Liver (tissue), 10 donors: ENCODE measurements at places on chromosomes 2 and 18. TPM values are rescaled to one million over a fixed set of nuclear protein-coding genes. Genes with fewer than 3 reads are reported as not detected.

DNA sequence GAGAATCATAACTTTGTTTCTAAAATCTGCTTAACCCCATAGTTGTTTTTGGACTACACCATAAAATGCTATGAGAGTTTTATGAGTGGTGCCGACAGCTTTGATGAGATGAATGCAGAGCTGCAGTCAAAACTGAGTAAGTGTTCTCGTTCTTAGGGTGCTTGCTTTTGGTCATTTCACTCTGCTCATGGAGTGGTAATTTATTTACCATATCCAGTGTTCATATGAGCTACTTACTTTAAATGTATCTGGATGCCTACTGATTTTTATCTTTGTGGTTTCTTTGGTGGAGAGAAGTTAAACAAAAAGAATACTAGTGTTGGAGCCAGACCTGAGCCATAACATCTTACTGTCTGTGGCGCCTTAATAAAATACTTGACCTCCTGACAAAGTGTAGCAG is 16.4 kb downstream of the NDC80 start:
- no peak overlapping the region for H3K4me3 ChIP-seq
- no peak overlapping the region for H3K27ac ChIP-seq
- no peak for DNase-seq
- H3K27me3 ChIP-seq, result no peaks in the 10 kb centered on the region
- no peaks in the 10 kb centered on the region for H3K4me1 ChIP-seq

DNA sequence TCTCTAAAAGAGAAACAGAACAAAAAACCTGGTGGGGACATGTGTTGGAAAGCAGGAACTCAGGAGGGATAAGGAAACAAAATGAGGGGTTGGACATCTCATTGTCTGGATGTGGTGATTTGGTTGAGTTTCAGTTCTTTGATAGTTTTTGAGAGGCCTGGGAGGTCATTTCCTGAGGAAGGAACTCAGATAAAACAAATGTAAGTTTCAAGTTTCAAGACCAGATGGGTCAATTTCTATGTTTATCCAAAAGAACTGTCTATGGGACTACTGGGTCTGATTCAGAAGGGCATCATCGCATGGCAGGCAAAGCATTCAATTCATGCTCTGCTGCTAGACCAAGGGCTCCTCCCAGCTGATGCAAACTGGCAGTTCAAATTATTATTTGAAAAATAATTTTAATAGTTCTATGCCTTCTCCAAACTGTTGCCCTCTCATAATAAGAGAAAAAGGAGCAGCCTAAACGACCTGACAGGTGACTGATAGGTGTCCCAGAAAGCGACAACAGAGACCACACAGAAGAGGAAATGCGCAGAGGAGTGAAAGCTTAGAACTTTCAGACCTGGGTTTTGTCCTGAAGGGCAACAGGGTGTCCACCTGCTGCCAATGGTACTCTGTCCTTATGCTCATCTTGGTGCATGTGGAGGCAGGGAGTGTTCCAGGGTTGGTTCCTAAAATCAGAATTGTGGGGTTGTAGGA is 39.3 kb upstream of the SH3RF3 start:
- H3K27ac ChIP-seq, result no peak overlapping the region
- no peaks in the 10 kb centered on the region for H3K4me1 ChIP-seq
- H3K27me3 ChIP-seq, result no peaks in the 10 kb centered on the region
- no peaks in the 10 kb centered on the region for H3K36me3 ChIP-seq

- no peak for DNase-seq
- no peaks in the 10 kb centered on the region for H3K27me3 ChIP-seq
- H3K4me3 ChIP-seq, result no peak overlapping the region
- no peak overlapping the region for H3K27ac ChIP-seq
These were observed 5.0 kb downstream of the SFTPB start for GRCh38 chr2:85662899-85663593.

DNA sequence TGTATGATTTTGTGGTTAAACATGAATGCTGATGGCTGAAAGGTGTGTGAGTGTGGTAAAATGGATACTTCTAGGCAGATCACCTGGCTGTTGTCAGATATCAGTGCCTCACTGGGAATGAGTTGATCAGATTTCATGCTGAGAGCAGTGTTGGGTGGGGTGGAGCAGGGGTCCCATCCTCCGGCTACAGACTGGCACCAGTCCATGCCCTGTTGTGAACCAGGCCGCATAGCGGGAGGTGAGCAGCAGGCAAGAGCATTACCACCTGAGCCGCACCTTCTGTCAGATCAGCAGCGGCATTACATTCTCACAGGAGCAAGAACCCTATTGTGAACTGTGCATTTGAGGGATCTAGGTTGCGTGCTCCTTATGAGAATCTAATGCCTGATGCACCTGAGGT is 78.7 kb downstream of the GLI2 start:
- no peak overlapping the region for H3K4me3 ChIP-seq
- no peaks in the 10 kb centered on the region for H3K4me1 ChIP-seq
- H3K36me3 ChIP-seq, result no peaks in the 10 kb centered on the region
- H3K27me3 ChIP-seq, result no peaks in the 10 kb centered on the region
- H3K27ac ChIP-seq, result no peak overlapping the region

- no peak overlapping the region for H3K27ac ChIP-seq
- DNase-seq, result no peak
- H3K27me3 ChIP-seq, result no peaks in the 10 kb centered on the region
These were observed 5.8 kb upstream of the FAM228A start for GRCh38 chr2:24169023-24169422.

DNA sequence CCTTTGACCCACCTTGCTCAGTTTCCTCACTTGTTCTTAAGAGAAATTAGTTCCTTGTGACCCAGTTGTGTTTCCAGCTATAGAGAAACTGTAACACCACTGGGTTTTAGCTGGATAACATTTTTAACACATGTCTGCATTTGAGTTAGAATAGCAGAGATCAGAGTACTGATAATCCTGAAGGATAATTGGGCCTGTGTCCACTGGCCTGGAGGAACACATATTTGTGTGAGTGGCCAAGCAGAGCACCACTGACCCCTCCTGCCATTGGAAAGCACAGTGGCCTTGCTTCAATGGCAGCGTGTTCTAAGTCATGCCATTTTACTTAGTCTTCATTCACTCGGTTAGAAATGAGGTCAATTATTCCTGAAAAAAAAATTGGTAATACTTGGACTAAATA is 42.6 kb downstream of the PKP4 start:
- no peaks in the 10 kb centered on the region for H3K36me3 ChIP-seq
- H3K4me1 ChIP-seq, result peaks cover 13% of the 10 kb centered on the region
- H3K4me3 ChIP-seq, result no peak overlapping the region
- H3K27me3 ChIP-seq, result no peaks in the 10 kb centered on the region
- H3K27ac ChIP-seq, result no peak overlapping the region

DNA sequence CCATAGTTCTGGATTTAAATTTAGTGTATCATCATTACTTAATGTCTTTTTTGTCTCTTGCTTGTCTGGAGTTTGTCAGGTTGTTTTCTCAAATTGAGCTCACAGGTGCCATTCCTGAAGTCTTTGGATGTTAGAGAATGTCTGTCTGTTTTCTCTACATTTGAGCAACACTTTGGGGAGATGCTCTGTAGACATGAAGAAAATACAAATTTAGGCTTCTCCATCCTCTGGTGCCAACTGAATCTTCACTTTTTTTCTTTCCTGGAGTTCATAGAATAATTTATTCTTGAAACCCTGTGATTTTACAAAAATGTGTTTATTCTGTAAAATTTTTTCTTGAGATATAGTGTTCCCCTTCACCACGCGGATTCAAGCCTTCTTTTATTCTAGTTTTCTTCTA is 256.4 kb upstream of the HDAC4 start:
- no peaks in the 10 kb centered on the region for H3K27me3 ChIP-seq
- no peak for DNase-seq
- no peak overlapping the region for H3K27ac ChIP-seq
- H3K4me3 ChIP-seq, result no peak overlapping the region
- no peaks in the 10 kb centered on the region for H3K36me3 ChIP-seq

DNA sequence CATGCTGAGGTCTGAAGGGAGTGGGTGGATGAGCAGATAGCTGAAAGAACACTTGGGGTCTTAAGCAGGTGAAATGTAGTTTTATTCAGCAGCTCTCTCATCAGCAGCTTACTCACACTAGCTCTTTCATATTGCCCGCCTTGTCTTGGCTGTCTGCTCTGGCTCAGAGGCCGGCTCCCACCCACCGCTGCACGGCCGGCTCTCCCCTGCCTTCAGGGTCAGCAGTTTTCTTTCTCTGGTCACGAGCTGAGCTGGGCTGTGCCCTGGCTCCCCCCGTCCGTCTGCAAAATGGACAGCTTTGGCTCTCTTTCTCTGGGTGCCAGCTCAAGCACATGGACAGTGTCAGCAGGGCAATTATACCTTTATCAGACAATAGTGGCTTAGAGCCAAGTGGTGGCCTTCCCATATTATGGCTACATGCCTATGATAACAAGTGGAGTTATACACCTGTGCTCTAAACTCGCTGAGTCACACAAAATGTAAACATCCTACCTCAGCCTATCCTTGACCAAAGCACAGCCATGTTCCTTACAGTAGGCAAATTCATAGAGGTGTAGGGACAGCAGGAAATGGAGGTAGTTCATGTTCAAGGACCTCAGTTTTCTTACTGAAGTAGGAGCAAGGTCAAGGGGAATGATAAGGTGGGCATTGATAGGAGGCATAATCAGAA is 224.8 kb downstream of the SOCS6 start:
- no peak overlapping the region for H3K4me3 ChIP-seq
- no peaks in the 10 kb centered on the region for H3K36me3 ChIP-seq
- H3K4me1 ChIP-seq, result no peaks in the 10 kb centered on the region

GRCh38 chr2:223697316-223697891 is 95.2 kb upstream of the SCG2 start:
- H3K4me1 ChIP-seq, result no peaks in the 10 kb centered on the region
- no peak for DNase-seq
- no peak overlapping the region for H3K4me3 ChIP-seq
- no peak overlapping the region for H3K27ac ChIP-seq
- no peaks in the 10 kb centered on the region for H3K36me3 ChIP-seq
- no peaks in the 10 kb centered on the region for H3K27me3 ChIP-seq

DNA sequence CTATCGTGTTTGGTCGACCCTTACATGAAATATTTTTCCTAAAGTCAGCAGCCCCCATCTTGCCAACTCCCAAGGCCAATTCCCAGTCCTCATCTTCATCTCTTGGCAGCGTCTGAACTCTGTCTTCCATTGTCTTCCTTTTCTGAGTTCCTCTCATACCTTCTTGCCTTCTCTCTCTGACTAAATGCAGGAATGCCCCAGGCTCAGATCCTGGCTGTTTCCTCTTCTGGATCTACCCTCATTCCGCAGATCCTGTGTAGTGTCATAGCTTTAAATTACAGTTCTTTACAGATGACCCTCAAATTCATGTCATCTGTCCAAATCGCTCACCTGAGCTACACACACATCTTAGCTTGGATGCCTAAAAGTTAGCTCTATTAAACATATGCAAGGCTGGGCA is 94.7 kb downstream of the MMADHC start:
- no peaks in the 10 kb centered on the region for H3K36me3 ChIP-seq
- no peaks in the 10 kb centered on the region for H3K4me1 ChIP-seq
- no peak overlapping the region for H3K27ac ChIP-seq

DNA sequence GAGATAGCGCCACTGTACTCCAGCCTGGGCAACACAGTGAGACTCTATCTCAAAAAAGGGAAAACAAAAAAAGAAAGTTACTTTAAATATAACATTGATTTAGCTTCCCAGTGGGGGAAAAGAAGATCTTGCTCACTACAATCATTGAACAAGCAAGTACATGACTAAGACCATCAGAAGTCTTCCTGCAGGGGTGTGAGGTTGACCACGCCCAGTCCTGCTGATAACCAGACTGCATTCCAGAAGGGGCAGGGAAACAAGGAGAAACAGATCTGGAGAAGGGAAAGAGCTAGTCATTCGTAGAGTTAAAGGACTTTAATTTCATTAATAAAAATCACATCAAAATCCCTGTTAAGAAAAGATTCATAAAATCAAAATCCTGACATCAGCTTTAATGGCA is 77.5 kb downstream of the EPHA4 start:
- no peak overlapping the region for H3K4me3 ChIP-seq
- H3K36me3 ChIP-seq, result no peaks in the 10 kb centered on the region
- no peak for DNase-seq

DNA sequence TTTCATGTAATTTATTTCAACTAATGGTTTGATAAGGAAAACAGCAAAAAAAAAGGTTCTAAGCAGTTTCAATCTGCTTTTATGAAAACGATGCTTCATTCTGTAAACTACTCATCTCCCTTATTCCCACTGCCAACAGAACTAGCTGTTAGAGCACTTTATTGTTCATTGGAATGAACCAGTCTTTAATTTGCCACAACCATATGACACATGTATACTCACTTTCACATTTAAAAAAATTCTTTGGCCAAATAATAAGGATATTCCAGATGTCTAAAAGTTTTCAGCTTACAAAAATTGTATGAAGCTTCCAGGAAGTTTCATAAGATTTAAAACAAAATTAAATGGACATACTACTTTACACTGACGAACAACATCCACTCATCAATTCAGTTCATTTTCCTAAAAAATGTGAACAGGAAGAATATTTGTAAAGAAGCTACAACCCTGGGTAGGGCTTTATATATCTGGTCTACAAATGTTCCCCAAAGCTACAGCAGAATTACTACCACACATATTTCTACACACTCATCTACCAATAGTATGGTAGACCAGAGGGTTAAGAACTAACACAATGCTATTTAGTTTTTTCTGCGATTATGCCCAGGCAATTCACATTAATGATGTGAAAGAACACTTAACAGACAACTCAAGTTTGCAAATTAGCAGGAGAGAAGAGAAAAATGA is 37.7 kb downstream of the ZNF521 start:
- H3K4me3 ChIP-seq, result no peak overlapping the region
- no peak for DNase-seq
- H3K27me3 ChIP-seq, result no peaks in the 10 kb centered on the region
- H3K36me3 ChIP-seq, result no peaks in the 10 kb centered on the region

- peak overlapping the region; percentile 98 for H3K27ac ChIP-seq
- H3K4me1 ChIP-seq, result peaks cover 58% of the 10 kb centered on the region
- DNase-seq, result peak; percentile 63
- H3K27me3 ChIP-seq, result no peaks in the 10 kb centered on the region
- peak overlapping the region; percentile 9 for H3K4me3 ChIP-seq
These were observed 9.5 kb downstream of the SDC1 start for GRCh38 chr2:20215183-20216040.

- H3K4me3 ChIP-seq, result no peak overlapping the region
- DNase-seq, result no peak
- H3K4me1 ChIP-seq, result no peaks in the 10 kb centered on the region
- no peaks in the 10 kb centered on the region for H3K27me3 ChIP-seq
These were observed 296.8 kb upstream of the HDAC4 start for GRCh38 chr2:239697399-239698164.

GRCh38 chr2:97961534-97961933 is 34.2 kb downstream of the TMEM131 start:
- no peak overlapping the region for H3K27ac ChIP-seq
- H3K27me3 ChIP-seq, result no peaks in the 10 kb centered on the region
- no peaks in the 10 kb centered on the region for H3K4me1 ChIP-seq
- H3K4me3 ChIP-seq, result no peak overlapping the region

The KCNE4 gene
- 0.28 TPM for total RNA-seq

The STAT4 gene
- total RNA-seq, result 7.9 TPM

The SFXN5 gene
- 58.2 TPM for total RNA-seq

The CD8B2 gene
- 0.05 TPM for total RNA-seq

The CCDC148 gene
- total RNA-seq, result 0.37 TPM

The BOLL gene
- not detected for total RNA-seq

The ZC3H6 gene
- total RNA-seq, result 5.8 TPM

The FAM124B gene
- 0.42 TPM for total RNA-seq

The TMEM178A gene
- total RNA-seq, result 0.56 TPM

The TACR1 gene
- total RNA-seq, result 0.84 TPM
